ENCODE measurements at places on chromosomes 2 and 18. TPM values are rescaled to one million over a fixed set of nuclear protein-coding genes. Genes with fewer than 3 reads are reported as not detected.

- DNase-seq = no peak
Measured at GRCh38 chr2:15331787-15332186, 229.3 kb downstream of the NBAS start.

GRCh38 chr2:65922794-65923193 is 490.4 kb upstream of the SPRED2 start:
- peak; percentile 62 for DNase-seq

DNA sequence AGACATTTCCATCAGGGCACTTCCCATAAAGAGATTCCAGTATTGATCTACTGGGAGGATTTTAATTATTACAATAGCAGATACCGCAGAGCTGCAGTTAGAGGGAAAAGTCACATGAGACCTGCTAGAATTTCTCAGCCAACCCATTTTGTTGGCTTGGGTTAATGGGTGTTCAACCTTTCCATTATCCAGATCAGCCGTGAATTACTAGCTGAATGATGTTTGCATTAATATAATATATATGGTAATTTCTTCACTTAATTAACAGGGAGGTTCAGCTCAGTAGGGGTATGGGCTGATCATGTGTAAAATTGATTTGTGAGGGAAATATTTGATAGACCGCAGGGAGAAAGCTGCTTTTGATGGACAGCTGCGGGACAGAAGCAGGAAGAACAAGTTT is 56.4 kb upstream of the OTX1 start:
- no peak for DNase-seq

DNA sequence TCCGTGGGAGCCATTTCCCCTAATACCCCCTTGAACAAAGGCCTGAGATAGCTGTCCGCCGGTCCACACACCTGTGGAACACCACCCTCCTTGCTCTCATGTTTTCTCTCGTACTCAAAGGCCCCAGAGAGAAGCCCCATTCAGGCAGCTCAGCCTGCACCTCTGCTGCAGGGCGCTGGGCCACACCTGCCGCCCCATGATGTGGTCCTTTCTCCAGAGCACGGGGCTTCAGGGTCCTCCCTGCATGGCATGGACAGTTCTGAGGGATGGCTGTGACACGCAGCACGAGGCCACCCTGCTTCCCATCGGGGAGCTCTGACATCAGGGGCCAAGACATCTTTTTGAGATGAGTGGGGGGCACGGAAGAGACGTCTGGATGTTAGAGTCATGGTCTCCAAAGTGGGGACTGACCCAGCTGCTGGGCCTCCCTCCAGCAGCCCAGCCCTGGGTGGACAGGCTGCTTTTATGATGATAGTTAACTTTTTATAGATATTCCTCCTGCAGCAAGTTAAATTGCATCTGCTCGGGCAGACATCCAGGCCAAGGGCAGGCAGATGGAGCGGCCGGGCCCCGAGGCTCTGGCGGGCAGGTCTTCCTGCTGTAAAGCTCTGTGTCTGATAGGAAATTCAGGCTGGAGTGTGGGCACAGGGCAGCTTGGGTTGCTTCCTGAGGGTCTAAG is 56.7 kb downstream of the SDC1 start:
- DNase-seq = no peak

DNA sequence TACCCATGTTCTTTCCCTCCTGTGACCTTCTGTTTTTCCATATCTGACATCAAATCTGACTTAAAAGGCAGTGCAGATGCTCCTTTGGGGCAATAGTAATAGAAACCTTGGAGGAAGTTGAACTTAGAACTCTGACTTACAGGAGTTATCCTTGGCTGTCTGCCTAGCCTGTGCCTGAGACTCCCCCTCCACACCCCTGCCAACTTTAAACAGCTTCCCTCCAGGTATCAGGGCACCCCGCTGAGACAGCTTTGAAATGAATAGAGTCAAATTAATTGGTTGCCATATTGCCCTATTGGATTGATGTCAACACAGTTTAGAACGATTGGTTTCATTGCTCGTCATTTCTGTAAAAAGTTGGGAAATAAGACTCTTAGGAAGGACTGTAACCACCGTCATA is 322.0 kb downstream of the PRKCE start:
- DNase-seq = no peak

GRCh38 chr2:26767129-26767528 is 3.0 kb downstream of the SLC35F6 start:
- DNase-seq = no peak

GRCh38 chr2:98191883-98192282 is 104.9 kb downstream of the VWA3B start:
- DNase-seq = no peak

DNA sequence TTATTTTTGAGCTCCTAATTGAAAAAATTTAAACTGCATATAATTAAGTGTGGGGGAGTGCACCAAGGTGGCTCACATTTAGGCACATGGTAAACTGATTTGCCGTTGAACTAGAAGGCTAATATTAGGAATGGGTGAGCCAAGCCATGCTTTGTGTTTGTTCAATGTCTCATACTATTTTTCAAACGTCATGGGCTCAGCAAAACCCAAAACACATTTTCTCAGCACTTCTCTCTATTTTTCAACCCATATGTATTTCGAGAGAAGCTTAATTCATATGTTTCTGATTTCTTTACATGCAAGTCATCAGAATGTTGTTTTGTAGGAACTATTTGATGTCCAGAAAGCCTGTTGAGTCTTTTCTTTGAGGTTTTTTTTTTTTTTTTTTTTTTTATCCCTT is 291.2 kb downstream of the TCF4 start:
- DNase-seq = no peak

The CXCR1 gene
- total RNA-seq = not detected

The RNF125 gene
- 9.2 TPM for total RNA-seq

The SOS1 gene
- total RNA-seq = 53.7 TPM

The SP100 gene
- total RNA-seq = 129 TPM

The TOGARAM2 gene
- total RNA-seq = 0.31 TPM

All from ureter (tissue), 1 donor.